ENCODE measurements at places on chromosomes 7 and 10. TPM values are rescaled to one million over a fixed set of nuclear protein-coding genes. Genes with fewer than 3 reads are reported as not detected.
A peak's percentile ranks its signal among the peaks of the same experiment; 100 is the strongest.

DNA sequence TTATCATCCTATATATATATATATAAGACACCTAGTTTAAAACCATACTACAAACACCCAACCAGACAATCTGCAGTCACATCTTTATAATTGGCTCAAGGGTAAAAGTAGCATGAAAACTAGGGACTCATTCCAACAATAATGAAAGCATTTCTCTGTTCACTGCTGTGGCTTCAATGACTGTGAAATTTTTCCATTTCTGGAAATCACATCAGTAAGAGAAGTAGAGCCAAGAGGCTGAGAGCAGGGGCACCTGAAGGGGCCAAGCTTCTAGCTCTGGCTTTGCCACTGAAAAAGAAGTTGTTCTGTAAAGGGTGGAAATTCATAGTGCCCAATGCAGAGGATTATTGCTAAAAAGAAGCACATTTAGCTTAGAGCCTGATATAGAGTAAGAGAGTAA lies 158.6 kb upstream of the GLI3 start:
- no peak for DNase-seq

- no peak for DNase-seq
These were observed 13.9 kb downstream of the MEST start for GRCh38 chr7:130505753-130506152.

ANKRD7 gene
- not detected for total RNA-seq

GRCh38 chr7:57685418-57685817 lies 235.4 kb downstream of the ZNF716 start:
- DNase-seq, result no peak

GRCh38 chr7:28483908-28484605 lies 71.7 kb downstream of the CREB5 start:
- DNase-seq, result no peak

CPA4 gene
- total RNA-seq, result not detected

DNA sequence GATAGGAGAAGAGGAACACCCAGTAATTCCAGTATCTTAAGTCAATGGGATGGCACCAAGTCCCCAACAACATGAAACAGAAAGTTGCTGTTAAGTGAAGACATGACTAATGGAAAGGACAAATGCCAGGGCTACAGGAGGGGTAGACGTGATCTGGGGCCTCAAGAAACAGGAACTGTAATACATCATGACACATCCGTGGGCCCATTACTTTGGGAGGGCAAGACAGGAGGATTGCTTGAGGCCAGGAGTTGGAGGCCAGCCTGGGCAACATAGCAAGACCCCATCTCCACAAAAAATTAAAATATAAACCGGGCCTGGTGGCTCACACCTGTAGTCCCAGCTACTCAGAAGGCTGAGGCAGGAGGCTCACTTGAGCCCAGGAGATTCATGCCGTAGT lies 408.6 kb upstream of the PRKCQ start:
- DNase-seq, result no peak

DNA sequence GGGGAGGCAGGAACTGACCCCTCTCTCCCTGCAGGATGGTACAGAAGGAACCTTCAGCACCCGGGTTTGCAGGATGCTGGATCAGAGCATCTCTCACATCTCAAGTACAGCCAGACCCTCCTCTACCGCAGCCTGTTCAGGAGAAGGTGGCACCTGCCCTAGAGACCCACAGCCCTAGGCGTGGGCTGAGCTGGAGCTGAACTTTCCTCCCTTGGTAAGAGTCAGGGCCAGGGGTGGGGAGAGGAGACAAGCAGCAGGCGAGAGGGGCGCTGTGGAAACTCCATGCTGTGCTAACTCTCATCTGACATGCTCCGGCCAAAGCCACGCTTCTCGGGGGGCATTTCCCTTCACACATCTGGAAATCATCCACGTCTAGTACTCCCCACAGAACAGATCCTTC lies 154.4 kb downstream of the DIP2C start:
- DNase-seq, result no peak

DNA sequence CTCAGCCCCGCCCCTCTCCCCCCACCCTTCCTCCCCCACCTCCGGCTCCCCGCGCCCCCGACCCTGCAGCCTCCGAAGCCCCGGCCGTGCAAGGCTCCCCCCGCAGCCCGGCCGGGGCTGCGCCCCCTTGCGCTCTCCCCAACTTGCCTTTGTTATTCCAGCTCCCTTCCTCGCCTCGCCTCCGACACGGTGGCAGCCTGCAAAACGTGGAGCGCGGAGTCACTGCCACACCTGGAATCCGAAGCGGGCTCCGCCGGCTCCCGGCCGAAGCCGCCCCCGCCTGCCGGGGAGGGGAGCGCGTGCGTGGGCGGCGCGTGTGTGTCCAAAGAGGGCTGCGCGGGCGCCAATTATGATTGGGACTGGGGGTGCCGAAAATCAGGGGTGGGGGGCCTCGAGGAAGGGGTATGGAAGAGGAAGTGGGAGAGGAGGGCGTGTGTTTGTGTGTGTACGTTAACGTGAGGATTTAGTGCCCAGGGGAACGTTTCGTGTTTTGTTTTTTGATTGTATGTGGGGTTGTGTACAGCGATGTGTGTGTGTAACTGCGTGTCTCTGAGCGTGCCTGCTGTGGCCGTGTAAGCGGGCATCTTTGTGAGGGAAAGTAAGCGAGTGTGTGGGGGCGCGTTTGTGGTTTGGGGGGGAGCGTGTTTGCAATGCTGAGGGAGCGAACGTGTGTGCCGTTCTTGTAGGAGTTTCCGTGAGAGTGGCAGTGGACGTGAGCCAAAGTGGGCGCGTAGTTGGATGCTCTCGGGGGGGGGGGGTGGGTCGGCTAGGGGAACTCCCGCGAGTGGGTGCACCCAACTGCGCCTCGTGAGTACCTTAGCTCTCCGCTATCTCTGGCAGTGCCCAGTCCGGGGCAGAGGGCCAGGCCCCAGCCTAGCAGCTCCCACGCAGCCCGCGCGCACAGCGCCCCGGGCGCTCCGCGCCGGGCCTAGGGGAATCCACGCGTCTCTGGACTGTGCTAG lies 1.2 kb upstream of the ZMIZ1 start:
- DNase-seq, result peak; percentile 92

EN2 gene
- total RNA-seq, result not detected

GRCh38 chr7:1567896-1568510 lies 1.8 kb downstream of the PSMG3 start:
- DNase-seq, result no peak

TUBAL3 gene
- total RNA-seq, result 38.6 TPM

DNA sequence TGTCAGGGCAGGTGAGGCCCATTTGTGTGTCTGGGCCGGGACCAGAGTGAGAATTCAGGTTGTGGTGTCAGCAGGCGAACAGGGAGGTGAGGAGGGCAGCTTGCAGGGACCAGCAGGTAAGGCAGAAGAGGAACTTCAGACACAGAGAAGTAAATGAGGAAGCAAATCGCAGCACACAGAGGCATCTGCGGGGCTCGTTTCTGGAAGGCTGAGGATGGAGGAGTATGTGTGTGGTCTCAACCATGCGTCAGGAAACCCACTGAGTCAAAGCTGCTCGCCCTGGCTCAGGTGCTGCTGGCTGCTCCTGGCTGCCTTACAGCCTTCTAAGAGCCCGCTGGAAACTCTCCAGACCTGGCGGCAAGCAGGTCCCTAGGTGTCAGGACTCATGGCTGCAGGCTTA lies 26.9 kb upstream of the PITRM1 start:
- no peak for DNase-seq

DNA sequence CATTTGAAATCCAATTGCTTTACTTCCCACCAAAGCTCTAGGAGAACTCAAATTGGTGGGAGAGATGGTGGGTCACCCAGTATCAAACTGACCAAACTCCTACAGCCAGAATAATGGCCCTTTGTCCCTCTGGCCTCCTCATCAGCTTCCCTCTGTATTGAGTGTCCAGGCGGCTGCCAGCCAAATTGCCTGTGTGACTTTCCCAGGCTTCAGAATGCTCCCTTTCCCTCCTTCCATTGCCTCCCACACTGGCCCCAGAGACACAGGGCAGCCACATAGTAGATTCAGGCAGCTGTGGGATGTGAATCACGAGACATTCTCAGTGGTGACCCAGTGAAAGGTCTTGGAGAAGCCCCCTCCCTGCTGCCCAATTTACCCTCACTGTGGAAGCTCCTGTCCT lies 12.7 kb upstream of the VDAC2 start:
- DNase-seq, result no peak

- no peak for DNase-seq
These were observed 557.8 kb downstream of the AUTS2 start for GRCh38 chr7:70156057-70156456.

TRPV5 gene
- not detected for total RNA-seq

DNA sequence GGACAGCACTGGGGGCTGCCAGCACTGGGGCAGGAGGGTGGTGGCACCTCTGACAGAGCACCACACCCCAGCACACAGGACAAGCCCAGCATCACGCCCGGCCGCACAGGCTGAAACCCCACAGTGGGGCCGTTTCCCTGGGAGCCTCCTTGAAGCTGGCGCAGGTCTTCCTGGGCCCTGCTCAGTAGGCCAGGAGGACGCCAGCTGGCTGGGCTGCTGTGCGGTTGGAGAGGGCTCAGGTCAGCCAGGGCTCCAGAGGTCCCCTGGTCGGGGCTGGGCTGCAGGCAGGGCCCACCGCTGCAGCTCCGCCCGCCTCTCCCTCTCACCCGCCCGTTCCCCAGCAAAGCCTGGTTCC lies 137.3 kb downstream of the TCERG1L start:
- DNase-seq, result no peak

- no peak for DNase-seq
These were observed 61.4 kb downstream of the PLXDC2 start for GRCh38 chr10:19877466-19878255.

AUTS2 gene
- total RNA-seq, result 43.3 TPM

DNA sequence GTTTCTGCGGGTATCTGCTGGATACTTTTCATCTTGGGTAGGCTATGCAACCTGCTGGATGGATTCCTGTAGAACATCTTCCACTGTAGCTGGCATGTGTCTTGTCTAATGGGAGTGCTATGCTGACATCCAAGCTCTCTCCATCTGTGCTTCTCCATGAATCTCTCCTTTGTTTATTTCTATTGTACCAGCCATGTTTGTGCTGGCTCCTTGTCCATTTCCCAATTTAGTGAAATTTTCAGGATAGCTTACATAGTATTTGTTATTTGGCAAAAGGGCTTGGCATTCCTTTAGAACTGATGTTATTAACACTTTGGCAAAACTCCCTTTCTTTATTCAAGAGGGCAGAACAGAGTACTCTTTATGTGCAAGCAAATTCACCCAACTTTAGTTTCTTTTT lies 198.0 kb downstream of the CSTF2T start:
- DNase-seq, result no peak

- DNase-seq, result no peak
These were observed 828 bp downstream of the OGDHL start for GRCh38 chr10:49761201-49761788.

- no peak for DNase-seq
These were observed 132.7 kb downstream of the DLG5 start for GRCh38 chr10:77793831-77794230.

DNA sequence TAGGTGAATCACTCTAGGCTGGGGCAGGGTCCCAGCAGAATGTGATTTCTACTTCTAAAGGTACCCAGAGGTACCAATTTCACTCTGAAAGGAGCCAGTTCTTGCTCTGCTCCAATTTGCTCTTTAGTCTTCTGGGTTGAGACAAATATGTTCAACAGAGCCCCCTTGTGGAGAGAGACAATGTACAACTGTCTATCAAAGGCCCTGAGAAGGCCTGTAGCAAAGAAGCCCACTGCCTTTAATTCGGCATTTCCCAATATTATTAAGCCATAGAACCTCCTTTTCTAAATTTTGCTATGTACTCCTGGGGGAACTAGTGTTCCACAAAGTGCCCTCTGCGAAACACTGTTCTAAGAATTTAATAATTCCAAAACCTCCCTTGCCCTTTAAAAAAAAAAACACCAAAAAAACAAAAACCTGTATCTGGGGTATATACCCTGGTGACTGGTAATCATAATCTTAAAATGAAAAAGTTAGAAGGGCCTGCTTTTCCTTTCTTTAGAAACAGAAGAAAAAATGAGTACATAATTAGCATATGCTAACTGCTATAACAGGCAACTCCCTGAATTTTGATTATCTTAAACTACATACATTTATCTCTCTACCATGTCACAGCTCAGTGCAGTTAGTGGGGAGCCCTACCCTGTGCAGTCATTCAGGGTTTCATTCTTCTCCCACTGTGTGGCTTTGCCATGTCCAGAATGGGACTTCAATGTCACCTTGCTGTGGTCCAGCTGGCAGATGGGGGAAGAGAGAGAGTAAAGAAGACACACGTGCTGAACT lies 160.9 kb upstream of the BMPER start:
- DNase-seq, result no peak

DOCK4 gene
- 6.6 TPM for total RNA-seq

KCND2 gene
- 0.09 TPM for total RNA-seq

DNA sequence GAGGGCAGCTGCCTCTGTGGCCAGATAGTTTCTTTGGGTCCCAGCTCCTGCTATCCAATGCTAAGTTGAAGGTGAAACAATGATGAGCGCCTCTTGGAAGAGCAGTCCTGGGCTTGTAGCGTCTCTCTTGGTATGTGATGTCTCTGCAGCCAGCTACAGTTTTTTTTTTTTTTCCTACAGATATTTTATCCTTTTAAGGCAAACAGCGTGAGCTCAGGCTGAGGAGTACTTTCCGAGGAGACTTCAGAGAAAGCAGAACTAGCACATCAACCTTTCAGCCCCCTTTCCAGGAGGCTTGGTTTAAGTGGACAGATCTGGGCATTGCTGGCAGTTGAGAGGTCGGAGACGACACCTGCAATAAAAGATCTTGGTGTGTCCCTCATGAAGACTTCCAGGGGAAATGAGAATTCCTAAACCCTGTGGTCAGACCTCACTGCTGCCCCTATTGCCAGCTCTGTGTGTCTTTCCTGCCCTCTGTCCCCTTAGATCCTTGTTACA lies 9.1 kb downstream of the PRKG1 start:
- DNase-seq, result no peak

DNA sequence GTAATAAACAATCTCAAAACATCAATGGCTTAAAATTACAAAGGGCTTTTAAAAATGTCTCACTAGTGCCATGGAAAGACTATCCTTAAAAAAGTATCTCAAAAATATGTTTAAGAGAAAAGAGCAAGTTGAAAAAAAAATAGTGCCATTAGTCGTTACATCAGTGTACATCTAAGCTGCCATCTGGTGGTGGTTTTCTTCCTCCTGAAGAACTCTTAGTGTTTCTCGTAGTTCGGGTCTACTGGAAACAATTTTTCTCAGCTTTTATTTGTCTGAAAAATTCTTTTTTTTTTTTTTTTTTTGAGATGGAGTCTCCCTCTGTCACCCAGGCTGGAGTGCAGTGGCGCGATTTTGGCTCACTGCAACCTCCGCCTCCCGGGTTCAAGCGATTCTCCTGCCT lies 5.9 kb upstream of the GARIN1A start:
- no peak for DNase-seq

NUTM2D gene
- 5.1 TPM for total RNA-seq

- peak; percentile 49 for DNase-seq
These were observed 134.1 kb upstream of the GDF10 start for GRCh38 chr10:47165711-47166404.

- DNase-seq, result no peak
These were observed 57.9 kb downstream of the MKX start for GRCh38 chr10:27687743-27688142.

Measured in left colon (tissue), 2 donors.